ENCODE measurements at places on chromosomes 7 and 10. TPM values are rescaled to one million over a fixed set of nuclear protein-coding genes. Genes with fewer than 3 reads are reported as not detected.

DNA sequence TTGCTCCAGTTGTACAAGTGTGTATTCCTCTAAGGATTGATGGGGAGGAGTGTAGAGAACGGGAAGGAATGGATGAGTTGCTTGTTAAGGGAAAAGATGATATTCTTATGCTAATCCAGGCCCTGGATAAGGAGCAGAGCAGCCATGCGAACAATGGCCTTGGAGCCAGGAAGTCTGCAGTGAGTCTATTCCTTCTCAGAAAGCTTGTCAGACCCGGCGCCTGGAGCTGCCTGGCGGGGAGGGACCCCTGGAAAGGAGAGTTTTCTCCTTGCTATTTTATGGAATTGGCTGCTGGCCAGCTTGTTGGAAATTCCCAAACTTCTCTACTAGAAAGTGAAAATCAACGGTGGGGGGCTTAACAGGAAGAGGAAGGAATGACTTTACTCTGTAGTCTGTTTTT lies 89.1 kb downstream of the MMRN2 start:
- no peak for DNase-seq

- DNase-seq = no peak
Observed at GRCh38 chr10:132274581-132274980, 33.2 kb downstream of the STK32C start.

GRCh38 chr7:119556436-119556835 lies 716.5 kb upstream of the KCND2 start:
- DNase-seq = no peak

DNA sequence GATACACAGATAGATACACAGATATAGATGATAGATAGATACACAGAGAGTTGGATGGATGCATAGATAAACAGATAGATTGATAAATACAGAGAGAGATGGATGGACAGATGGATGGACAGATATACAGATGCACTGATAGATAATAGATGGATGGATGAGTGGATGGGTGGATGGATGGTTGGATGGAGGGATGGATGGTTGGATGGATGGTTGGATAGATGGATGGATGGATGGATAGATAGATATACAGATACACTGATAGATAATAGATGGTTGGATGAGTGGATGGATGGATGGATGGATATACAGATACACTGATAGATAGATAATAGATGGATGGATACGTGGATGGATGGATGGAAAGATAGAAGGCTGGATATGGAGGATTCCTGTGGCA lies 290.0 kb upstream of the SHH start:
- no peak for DNase-seq

DNA sequence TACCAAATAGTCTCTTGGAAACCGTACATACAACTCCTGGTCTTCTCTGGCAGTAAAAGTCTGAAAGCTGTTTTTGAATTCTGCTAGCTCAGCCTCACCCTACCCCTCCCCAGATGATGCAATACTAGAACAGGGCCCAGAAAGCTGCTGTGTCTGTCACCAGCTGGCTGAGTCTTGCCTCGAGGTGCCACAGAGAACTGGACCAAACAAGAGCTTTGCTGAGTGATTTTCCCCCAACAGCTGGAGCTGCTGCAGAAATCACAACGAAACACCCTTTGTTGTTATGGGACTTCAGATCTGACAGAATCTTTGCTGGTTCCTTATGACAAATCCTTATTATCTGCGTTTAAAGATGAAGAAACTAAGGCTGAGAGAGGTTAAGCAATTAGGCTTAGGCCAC lies 134.1 kb downstream of the SPAG6 start:
- DNase-seq = no peak

DNA sequence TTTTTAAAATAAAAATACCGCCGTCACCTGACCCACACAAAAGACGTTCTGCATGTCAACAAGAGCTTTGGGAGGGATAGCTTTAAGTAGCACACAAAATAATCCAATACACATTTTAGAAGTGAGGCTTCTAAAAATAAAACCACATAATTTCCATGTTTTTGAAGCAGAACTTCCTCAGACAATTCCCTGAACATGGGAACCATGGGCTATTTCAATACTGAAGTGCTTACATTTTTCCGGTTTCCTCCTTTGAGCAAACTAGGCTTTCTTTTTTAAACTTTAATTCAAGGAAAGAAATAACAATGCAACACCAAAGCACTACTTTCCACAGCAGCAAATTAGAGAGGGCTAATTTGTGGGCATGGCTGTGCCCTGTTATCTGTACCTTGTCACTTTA lies 59.9 kb downstream of the ELMO1 start:
- DNase-seq = no peak

DNA sequence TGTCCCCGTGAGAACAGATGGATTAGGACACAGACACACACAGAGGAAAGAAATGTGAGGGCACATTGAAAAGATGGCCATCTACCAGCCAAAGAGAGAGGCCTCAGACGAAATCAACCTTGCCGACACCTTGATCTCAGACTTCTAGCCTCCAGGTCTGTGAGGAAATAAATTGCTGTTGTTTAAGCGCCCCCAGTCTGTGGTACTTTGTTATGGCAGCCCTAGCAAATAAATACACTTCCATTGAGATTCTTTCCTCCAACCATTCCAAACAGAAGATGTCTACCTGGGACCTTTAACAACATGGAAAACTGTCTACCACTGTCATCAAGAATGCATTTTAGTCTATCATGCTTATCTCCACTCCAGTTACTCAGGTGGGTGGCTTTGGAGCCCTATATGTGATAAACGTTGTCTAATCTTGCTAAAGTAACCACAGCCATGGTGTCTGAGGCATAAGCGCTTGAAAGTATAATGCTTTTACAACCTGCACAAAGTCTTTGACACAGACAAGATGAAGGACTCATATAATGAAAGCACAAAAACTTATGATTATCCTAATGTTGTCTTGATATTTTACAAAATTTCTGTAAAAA lies 244.3 kb downstream of the MTERF1 start:
- DNase-seq = no peak

DNA sequence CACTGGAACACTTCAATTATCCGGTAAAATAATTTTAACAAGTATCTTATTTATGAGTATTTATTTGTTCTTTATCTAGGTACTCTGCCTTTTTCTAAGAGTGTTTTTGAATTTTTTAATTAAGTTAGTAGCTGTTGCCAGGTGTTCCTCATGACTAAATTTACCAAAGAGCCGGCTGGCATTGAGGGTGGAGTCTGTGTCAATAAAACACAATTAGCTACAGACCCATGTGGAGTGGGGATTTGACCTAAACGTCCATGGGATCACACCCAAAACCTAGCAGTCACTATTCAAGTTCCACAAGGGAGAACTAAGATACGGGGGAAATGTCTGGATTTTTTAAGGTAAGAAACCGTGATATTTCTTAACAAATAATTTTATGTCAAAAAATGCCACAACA lies 9.8 kb downstream of the SLC16A12 start:
- no peak for DNase-seq

DNA sequence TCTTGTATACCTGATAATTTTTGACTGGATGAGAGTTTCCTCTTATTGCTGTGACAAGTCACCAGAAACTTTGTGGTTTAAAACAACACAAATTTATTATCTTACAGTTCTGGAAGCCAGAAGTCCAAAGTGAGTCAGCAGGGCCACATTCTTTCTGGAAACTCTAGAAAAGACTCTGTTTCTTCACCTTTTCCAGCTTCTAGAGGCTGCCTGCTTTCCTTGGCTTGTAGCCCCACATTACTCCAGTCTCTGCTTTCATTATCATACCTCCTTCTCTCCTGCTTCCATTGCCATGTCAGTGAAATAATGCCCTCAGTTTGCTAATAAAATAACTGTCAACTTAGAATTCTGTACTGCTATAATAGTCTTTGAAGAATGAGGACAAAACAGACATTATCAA lies 65.3 kb downstream of the VCL start:
- no peak for DNase-seq

DNA sequence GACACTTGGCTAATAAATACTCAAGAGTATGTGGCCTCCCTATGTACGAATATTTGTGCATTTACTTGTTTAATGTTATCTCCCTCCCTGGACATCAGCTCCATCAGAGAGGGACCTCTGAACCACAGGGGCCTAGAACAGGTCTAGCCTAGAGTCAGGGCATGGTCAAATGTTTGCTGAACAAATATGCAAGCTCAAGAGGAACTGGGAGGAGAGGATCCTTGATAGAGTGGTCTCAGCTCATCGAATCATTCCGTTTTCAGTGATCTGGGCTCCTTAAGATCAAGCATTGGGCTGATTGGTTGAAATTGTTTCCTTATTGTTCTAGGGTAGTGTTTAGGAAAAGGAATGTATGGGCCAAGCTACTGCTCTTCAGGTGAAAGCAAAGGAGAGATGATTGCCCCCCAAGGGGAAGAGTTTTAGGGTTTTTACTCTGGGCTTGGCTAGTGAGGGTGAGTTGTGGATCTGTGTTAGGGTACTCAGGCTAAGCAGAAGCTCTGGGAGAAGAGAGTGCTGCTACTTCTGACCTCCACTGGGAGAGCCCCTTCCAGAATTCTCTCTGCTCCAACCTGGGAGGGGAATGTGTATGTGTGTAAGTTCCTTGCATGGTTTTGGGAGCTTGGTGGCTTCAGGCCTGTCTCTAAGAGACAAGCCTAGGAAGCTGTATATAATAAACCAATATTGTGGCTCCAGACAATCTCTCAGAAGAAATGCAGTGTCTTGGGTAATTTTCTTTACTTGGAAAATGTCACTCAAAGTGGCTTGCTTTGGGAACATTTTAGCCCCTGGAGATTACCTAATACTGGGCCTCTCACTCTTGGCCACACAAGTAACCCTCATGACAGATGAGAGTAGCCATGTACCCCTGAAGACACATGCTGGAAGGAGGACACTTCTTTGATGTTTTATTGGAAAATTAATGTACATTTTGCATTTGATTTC lies 110.0 kb downstream of the EMX2 start:
- DNase-seq = no peak

DNA sequence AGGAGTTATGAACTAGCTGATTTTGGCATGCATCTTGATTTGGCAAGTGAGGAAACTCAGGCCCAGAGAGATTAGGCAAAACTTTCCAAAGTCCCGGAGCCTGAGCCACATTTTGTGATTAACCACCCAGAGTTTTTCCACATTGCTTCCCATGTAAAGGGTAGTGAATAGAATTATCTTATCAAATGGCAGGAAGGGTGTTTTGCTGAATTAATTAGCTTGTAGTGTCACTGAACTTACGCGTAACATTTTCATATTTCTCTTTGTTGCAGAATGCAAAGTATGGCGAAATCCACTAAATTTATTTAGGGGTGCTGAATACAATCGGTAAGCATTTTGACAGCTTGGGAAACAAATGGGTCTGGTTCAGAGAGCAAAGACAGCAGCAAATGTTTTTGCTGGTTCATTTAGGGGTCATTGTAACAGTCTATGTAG lies 176.2 kb downstream of the ST7 start:
- DNase-seq = no peak

- no peak for DNase-seq
Observed at GRCh38 chr10:110885932-110886674, 14.4 kb downstream of the PDCD4 start.

GRCh38 chr10:1539216-1539615 lies 198.1 kb downstream of the ADARB2 start:
- no peak for DNase-seq

GRCh38 chr10:24254180-24254579 lies 45.2 kb downstream of the KIAA1217 start:
- DNase-seq = no peak

- no peak for DNase-seq
Observed at GRCh38 chr7:130598056-130598455, 70.5 kb downstream of the COPG2 start.

- DNase-seq = no peak
Observed at GRCh38 chr7:115410972-115411686, 489.2 kb downstream of the MDFIC start.

DNA sequence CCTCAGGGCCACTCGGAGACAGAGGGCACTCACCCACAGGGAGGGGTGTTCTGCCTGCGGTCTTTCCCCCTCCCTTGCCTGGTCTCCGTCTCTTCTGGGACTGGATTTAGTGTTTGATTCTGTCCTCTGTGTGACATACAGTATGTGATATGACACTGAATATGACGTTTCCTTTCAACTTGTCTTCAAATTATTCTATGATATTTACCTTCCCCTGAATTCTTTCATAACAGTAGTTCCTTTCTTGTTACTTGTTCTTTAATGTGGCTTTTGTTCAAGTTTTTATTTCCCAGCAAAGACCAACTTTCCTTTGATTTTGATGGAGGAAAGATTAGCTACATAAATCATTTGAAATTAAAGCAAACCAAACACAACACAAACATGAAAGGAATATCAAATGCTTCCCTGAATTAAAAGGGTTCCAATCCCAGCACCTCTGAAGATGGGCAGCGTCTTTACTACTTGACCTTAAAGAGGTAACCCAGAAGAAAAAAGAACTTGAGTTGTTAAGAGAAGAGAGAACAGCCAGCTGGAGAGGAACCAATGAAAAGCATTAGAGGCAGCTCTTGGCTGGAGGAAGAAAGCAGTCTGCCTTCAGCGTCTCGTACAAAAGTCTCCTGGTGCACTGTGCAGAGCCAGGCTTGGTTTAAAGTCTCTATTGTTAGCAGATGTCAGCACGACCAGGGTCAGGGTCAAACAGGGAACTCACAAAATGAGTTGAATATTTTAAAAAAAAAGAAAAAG lies 18.3 kb upstream of the RHEB start:
- no peak for DNase-seq

GRCh38 chr7:27631391-27631790 lies 31.3 kb downstream of the HIBADH start:
- DNase-seq = no peak

ABCB4 gene
- total RNA-seq = not detected

CPA2 gene
- not detected for total RNA-seq

SPOCK2 gene
- total RNA-seq = 170 TPM

HTRA1 gene
- not detected for total RNA-seq

RHBDD2 gene
- total RNA-seq = 26.3 TPM

HOXA10 gene
- not detected for total RNA-seq

CRPPA gene
- total RNA-seq = 0.43 TPM

TCAF2 gene
- 73.2 TPM for total RNA-seq

LIPN gene
- total RNA-seq = not detected

UBTD1 gene
- 3.5 TPM for total RNA-seq

All from activated naive CD4-positive, alpha-beta T cell treated with anti-CD3 and anti-CD28 coated beads, Interleukin-2, amount 50 U/mL, for 72 hours (primary cell).